Right renal cortex interstitium (tissue), 3 donors: ENCODE measurements at places on chromosomes 3 and 15. TPM values are rescaled to one million over a fixed set of nuclear protein-coding genes. Genes with fewer than 3 reads are reported as not detected.

- DNase-seq: no peak
Observed at GRCh38 chr15:85274315-85275050, 105.9 kb upstream of the AKAP13 start.

DNA sequence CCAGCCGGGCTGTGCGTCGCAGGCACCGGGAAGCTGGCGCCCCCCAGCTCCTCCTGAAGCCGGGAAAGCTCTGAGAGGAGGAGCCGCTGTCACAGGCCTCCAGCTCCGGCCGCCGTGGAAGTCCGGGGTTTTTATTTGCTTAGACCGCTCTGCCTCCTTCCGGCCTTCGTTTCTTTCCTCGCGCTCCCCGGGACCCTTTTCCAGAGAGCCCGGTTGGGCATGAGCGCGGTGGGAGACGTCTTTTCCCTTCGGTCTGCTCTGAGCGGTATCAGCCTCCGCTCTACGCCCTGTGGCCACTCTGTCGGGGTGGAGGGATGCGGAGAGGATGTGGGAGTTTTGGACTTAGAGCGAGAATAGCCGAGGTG lies 559 bp downstream of the SENP5 start:
- DNase-seq: peak; percentile 16

DNA sequence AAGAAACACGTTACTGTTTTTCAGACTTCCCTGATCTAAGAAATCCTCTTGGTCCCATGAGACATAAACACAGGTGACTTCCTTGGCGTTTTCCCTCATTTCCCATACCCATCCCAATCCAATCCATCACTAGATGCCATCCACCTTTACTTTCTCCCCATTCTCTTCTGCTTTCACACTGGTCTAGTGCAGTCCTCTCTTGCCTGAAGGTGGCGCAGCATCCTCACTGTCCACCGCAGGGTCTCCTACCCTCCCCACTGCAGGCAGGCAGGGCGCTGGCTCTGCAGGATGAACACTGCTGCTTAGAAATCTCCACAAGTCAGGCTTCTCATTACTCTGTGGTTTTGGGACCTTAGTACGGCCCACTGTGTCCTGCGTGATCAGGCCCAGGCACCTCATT lies 58.2 kb downstream of the RAB7A start:
- no peak for DNase-seq

REC114 gene
- polyA plus RNA-seq: not detected

- DNase-seq: no peak
Observed at GRCh38 chr3:71210257-71211007, 373.1 kb downstream of the FOXP1 start.

SLC51B gene
- polyA plus RNA-seq: 10.1 TPM

- DNase-seq: no peak
Observed at GRCh38 chr3:43207628-43208085, 78.7 kb upstream of the SNRK start.

CYP1A2 gene
- 0.10 TPM for polyA plus RNA-seq

DNA sequence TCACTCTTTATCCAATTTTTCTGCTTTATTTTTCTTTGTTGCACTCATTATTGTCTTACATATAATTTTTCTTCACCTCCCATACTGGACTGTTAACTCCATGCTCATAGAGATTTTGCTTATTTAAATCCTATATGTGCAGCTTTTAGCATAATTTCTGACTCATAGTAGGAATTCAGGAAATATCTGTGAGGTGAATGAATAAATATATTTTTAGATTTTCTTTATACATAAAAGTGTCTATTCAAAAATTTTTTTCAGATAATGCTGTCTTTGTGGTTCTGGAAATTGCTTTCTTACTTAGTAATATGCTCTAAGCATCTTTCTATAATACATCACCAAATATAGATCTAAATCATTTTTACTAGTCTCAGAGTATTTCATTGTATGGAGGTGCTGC lies 191.8 kb upstream of the SUCLG2 start:
- no peak for DNase-seq

FBN1 gene
- 99.6 TPM for polyA plus RNA-seq

DNA sequence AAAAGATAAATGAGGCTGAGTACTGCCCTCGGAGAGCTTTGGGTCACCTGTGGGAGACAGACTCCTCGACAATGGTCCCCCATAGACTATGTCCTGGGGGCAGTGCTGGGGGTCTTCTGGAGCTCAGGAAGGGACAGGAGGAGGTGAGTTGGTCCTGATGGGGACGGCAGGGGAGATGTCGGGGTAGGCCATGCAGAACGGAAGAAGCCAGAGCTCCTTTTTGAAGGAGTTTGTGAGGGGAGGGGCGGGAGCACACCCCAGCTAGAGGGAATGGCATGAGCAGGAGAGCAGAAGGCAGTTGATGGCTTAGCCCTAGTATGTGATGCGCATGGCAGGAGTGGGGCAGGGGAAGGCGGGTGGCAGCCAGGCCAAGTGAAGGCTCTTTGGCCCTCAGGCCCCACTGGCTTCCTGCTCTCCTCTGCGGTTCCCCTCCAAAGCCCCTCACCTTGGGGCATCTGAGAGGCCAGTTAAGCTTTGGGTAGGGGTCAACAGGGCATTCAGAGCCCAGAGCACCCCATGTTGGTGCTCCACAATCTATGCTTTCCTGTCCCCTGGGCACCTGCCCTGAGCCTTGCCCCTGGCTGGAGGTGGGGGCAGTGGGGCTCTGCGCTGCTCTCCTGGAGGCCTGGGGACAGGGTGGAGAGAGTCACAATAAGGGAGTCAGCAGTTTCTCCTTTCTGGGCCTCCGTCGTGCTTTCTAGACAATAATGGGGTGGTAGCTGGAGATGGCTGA lies 179.3 kb downstream of the SMAD6 start:
- no peak for DNase-seq

GRCh38 chr3:29335943-29336342 lies 55.1 kb downstream of the RBMS3 start:
- DNase-seq: no peak

- DNase-seq: no peak
Observed at GRCh38 chr3:175495331-175495730, 636.2 kb downstream of the NAALADL2 start.

- DNase-seq: peak; percentile 66
Observed at GRCh38 chr15:87477737-87478686, 778.5 kb downstream of the NTRK3 start.

DNA sequence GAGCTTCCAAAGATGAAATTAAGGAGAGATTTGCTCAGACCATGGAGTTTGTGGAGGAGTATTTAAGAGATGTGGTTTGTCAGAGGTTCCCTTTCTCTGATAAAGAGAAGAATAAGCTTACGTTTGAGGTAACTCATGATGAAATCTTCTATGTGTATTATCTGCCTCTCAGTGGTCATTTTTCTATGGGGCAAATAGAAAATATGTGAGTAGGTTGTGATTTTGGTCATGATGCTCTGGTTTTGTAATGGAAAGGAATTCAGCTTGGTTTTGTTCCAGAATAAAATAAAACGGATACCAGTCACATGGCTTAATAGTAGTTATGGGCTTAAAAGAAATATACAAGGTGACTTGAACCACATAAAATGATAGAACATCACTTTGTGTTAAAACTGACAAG lies 181.1 kb downstream of the ITPR1 start:
- no peak for DNase-seq

CCR9 gene
- 0.11 TPM for polyA plus RNA-seq

DNA sequence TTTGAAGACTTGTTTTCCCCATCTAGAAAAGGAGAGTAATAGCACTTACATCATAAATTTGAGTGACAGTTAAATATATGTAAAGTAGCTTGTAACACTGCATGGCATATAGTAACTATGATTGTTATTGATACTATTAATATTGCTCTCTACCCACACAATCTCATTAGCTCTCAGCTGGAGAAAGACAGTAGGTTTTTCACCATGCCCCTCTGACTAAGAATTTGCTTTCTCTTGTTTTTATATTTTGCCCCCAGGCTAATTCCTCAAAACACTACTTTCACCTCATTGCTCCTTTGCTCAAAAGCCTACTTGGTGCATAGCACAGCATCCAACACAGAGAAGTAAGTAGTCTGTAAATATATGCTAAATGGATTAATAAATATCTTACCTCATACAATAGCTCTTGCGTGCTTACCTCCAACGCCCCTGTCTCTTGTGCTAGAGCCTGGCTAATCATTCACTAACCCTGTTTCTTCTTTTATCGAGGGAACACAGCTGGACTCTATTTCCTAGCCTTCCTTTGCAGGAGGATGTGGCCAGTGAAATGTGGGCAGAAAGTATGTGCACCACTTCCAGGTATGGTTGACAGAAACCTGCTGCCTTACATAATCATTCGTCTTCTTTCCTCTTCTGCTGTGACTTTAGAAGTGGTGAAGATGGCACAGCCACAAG lies 190.0 kb downstream of the PLCH1 start:
- DNase-seq: no peak

- no peak for DNase-seq
Observed at GRCh38 chr15:100891307-100892012, 11.8 kb downstream of the ALDH1A3 start.

- no peak for DNase-seq
Observed at GRCh38 chr3:178436773-178437172, 99.5 kb upstream of the KCNMB2 start.

RETNLB gene
- not detected for polyA plus RNA-seq

PLXNB1 gene
- 140 TPM for polyA plus RNA-seq

DNA sequence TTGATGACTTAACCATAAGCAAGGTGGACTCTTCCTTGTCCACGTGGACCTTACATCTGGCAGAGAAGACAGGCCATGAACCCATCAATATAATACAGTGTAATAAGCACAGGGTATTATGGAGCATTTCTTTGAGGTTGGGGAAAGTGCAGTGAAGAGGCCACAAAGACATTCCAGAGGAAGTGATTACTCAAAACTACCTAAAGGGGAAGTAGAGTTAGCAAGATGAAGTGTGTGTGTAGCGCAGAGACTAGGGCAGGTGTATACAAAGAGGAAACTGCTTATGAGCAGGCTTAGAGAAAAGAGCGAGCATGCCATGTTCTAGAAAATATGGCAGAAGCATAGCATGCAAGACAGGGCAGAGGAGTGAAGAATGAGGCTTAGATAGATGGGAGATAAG lies 17.9 kb downstream of the CP start:
- DNase-seq: no peak

DNA sequence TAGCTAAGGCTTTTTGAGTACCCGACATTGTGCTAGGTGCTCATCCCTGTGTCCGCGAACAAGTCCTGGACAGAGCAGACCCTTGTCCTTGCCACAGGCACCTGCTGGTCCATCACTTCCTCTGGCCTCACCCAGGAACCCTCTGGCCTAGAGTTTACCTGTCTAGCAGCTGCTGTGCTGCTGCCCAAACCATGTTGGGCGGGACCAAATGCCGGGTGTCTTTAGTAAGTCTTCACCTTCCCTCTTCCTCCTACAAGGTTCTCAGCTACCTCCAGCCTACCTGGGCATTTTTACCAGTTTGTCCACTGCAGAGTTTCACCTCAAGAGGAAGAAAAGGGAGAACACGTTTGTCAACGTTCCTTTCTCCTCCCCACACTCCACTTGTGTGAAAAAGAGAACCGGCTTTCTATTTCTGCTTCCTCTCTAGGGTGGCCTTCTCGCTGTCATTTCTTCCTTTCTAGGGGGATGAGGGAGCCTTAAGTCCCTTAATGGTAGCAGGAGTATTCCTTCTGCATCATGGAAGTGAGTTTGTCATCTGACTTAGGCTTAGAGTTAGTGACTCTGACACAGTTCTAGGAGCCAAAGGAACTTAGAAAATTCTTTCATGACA lies 80.4 kb upstream of the GCNT3 start:
- DNase-seq: no peak

GRCh38 chr15:57367556-57367955 lies 8.7 kb upstream of the CGNL1 start:
- DNase-seq: no peak

GRCh38 chr15:98785431-98785806 lies 137.1 kb downstream of the IGF1R start:
- DNase-seq: no peak

PLS1 gene
- 27.8 TPM for polyA plus RNA-seq

- no peak for DNase-seq
Observed at GRCh38 chr15:40650479-40650878, 44.5 kb upstream of the RAD51 start.

DNA sequence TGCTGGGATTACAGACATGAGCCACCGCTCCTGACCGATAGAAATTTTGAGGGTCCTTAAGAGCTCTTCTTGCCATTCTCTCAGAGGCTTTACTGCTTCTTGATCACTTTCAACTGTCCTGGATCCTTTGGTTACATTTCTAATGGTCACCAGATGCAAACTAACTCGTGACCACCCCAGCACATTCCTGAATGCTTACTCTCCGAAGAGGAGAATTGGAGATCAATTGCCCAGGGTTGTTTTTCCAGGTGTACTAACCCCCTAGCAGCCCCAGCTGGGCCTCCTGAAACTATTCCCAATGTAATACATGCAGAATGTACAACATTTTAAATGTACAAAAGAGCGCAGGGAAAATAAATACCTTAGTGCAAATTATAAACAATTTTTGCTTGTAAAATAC lies 65.1 kb upstream of the TBL1XR1 start:
- no peak for DNase-seq

DNA sequence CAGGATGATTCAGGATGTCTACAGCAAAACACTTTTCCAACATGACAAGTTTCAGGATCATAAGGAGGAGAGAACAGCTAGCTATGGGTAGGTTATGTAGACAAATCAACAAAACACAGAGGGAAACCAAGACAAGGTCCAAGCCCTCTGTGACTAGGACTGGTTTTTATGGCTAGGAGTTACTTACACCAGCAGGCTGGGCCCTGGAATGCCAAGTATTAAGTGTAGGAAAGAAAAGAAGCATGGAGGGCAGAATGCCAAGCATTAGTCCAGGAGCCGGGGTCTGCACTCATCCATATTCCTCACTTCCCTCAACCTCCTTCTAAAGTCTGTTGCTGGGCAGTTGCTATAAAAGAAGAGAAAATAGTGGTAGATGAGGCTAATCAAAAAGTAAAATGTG lies 35.3 kb upstream of the PPP2R3A start:
- no peak for DNase-seq

ARGFX gene
- not detected for polyA plus RNA-seq

CPB1 gene
- polyA plus RNA-seq: 0.85 TPM

C3orf85 gene
- 16.6 TPM for polyA plus RNA-seq

DNA sequence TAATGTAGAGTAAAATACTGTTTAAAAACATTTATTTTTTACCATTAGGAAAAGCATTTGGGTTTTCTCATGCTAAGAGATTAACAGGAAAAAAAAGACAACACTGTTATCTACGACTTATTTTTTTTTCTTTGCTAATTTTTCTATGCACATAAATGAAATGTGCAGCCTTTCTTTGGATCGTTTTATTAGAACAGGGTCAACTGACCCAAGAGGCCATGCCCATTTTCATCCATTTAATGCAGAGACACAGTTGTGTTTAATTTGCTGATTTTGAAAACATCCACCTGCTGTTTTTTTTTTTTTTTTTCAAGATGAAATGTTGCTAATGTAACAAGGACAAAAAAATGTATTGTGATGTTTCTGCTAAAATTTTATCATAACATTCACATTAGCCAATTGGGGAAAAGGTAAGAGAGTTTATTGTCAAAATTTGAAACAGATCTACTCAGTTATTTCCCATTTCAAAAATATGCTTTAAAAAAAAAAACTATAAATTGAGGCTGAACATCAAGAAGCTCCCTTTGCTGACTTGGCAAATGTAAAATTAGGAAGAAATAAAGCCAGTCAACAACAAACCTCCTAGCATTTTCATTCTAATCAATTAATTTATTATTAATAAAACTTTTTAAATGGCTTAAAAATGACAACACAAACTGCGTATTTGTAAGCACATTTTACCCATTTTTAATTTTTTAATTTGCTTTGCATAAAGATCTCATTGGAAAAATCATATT lies 485.2 kb downstream of the ROBO2 start:
- DNase-seq: no peak
